ENCODE measurements at places on chromosomes 5 and 9.
A peak's percentile ranks its signal among the peaks of the same experiment; 100 is the strongest.

- no peak for DNase-seq
Observed at GRCh38 chr5:122694884-122695283, 80.0 kb upstream of the SNX2 start.

- DNase-seq = no peak
Observed at GRCh38 chr9:134327671-134328231, 1.5 kb downstream of the RXRA start.

- no peak for DNase-seq
Observed at GRCh38 chr9:7443541-7443940, 356.0 kb downstream of the DMAC1 start.

GRCh38 chr5:78404682-78405293, 44.4 kb downstream of the SCAMP1 start:
- no peak for DNase-seq

DNA sequence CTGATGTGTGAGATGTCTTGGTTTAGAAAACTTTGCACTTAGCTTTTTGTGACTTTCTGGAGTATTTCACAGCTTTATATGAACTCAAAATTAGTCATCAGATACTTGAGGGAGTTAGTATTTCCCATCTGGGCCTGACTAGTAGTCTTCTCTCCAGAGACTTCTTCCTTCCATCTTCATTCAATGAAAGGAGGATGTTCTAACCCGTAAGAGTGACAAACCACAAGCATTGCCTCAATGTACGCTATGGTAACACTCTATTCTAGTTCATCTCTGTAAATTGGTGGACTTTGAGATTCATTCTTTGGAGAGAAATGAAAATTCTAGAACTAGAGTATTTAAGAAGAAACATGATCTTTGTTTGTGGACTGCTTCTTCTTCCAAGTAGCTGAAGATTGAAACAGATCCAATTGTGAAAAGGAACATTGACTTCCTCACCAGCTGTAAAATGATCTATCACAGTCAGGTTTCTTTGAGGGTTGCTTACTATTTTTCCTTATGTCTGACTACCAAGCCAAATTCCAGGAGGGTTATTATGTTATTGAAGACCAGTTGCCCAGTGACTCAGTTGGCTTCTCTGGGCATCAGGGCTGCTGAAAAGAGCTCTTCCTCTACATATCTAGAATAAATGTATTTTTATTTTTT, 157.6 kb downstream of the SLC12A2 start:
- DNase-seq = no peak

- peak; percentile 60 for DNase-seq
Observed at GRCh38 chr5:134175921-134176510, 734 bp downstream of the SKP1 start.

DNA sequence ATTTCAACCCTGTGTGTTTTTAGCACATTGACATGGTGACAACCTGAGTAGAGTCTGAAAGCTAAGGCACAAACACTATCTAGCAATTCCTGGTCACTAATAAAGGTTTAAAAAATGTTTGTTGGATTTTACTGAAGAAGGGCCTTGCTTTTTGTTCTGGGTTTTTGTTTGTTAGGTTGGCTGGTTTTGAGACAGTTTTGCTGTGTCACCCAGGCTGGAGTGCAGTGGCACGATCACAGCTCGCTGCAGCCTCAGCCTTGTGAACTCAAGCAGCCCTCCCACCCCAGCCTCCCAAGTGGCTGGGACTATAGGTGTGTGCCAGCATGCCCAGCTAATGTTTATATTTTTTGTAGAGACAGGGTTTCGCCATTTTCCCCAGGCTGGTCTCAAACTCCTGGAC, 39.0 kb downstream of the PRKACG start:
- no peak for DNase-seq

- DNase-seq = no peak
Observed at GRCh38 chr5:140011297-140011802, 31.7 kb downstream of the NRG2 start.

- peak; percentile 14 for DNase-seq
Observed at GRCh38 chr9:82923092-82923911, 139.6 kb downstream of the RASEF start.

GRCh38 chr5:127492854-127493738, 24.3 kb upstream of the PRRC1 start:
- DNase-seq = peak; percentile 53

GRCh38 chr5:37873988-37874387, 34.1 kb upstream of the GDNF start:
- DNase-seq = no peak

GRCh38 chr5:132090107-132090506, 16.5 kb downstream of the CSF2 start:
- no peak for DNase-seq

GRCh38 chr9:123445116-123445515, 89.1 kb downstream of the CRB2 start:
- DNase-seq = no peak

GRCh38 chr5:5888284-5888683, 465.8 kb downstream of the ICE1 start:
- no peak for DNase-seq

- DNase-seq = no peak
Observed at GRCh38 chr9:86706391-86706790, 240.9 kb downstream of the GAS1 start.

DNA sequence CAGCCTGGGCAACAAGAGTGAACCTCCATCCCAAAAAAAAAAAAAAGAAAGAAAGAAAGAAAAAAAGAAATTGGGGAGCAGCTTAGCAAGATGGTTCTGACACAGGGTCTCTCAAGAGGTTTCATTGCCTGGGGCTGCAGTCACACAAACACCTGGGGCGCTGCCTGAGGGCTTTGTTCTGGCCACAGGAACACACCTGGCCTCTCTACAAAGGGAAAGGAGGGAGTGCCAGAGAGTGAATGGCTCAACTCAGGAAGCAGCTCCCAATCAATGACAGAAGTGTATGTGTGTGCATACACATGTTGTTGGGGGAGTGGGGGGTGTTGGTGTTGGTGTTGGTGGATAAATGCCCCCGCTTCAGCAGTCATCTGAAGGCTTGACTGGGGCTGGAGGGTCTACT, 32.4 kb upstream of the CTNNA1 start:
- no peak for DNase-seq

DNA sequence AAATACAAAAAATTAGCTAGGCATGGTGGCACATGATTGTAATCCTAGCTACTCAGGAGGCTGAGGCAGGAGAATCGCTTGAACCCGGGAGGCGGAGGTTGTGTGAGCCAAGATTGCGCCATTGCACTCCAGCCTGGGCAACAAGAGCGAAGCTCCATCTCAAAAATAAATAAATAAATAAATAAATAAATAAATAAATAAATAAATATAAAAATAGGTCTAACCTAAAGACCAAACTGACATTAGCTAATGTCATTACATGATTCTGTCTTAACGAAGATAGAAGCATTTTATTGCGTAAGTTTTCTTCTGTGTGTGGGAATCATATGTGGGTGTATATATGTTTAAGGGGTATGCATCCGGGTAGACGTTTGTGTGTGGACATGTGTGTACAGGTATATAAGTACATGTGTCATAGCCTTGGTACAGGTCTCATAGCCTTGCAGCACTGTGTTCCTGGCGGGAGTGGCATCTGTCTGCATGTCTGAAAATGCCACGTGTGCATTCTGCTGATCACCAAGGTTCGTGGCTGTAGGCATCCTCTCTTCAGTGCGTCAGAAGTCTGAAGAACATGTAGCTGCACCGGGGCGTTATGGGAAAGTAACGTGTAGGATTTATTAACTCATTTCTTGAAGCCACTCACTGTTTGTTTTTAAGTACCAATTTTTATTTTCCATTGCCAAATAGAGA, 298.1 kb downstream of the NR3C1 start:
- DNase-seq = no peak

DNA sequence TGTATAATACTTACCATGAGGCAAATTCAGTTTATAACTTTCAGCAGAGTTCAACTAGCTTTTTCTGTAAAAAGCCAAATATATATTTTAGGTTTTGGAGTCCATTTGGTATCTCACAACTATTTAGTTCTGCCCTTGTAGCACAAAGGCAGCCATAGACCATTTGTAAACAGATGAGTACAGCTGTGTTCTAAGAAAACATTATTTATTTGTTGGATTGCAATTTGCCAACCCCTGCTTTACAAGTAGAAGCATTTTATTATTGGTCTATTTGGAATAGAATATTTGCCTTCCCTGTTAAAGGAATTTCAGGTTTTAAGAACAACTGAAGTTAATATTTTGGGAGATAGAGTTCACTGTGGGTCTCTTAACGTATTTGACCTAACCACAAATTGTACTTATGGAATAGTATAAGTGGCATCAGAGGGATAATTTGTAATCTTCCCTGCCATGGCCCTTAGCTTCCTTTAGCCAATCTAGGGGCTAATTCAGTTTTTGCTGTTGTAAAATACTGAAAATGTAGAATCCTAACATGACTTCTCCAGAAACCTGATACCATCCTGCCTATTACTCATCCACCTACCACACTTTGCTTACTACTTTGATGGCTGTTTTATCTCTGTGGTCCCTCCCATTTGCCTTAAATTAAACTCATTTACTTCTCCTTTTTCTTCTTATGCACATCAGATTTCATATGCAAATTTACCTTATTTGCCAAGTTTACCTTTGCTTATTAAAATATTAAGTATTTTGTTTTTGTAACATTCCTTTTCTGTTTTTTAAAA, 109.2 kb downstream of the DMXL1 start:
- DNase-seq = no peak

DNA sequence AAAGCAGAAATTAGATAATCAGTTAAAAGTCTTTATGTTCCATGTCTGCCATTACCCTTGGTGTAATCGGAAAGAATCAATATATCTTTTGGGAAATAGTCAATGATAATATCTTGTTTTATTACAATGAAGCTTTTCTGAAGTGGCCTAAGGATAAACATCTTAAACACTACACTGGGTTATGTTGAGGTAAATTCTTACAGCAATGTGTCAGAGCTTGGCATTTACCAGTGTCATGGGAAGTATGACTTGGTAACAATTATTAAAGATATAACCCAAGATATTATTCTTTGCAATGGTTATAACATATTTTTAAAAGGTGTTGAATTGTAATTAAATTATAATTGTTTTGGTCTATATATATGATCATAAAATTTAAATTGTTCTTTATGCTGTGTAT, 84.7 kb downstream of the CFAP95 start:
- no peak for DNase-seq

DNA sequence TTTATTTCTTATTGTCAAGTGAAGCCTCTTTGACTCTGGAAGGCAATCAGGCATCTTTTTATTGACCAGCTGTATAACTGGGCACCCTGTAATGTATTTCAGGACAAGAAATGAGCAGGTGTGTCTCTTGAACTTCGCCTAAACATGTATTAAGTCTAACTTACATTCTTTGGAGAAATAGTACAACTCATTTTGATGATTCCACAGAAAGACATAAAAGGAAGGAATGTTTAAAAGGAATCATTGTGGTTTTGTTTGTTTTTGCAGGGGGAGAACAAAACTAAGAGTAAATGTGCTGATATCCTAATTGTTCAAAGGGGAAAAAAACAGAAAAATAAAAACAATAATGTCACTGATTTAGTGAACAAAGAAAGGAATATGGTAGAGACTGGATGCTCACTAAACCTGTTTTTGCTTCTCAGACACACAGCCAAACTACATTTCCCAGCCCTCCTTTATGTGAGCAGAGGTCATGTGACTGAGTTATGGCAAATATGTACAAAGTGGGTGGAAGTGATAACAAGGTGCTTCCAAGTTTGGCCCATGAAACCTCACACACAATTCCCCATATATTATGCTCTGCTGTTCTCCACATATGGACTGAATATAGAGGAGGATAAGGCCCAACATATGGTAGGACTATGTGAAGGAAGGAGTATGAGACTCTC, 150.6 kb upstream of the ACOT12 start:
- no peak for DNase-seq

DNA sequence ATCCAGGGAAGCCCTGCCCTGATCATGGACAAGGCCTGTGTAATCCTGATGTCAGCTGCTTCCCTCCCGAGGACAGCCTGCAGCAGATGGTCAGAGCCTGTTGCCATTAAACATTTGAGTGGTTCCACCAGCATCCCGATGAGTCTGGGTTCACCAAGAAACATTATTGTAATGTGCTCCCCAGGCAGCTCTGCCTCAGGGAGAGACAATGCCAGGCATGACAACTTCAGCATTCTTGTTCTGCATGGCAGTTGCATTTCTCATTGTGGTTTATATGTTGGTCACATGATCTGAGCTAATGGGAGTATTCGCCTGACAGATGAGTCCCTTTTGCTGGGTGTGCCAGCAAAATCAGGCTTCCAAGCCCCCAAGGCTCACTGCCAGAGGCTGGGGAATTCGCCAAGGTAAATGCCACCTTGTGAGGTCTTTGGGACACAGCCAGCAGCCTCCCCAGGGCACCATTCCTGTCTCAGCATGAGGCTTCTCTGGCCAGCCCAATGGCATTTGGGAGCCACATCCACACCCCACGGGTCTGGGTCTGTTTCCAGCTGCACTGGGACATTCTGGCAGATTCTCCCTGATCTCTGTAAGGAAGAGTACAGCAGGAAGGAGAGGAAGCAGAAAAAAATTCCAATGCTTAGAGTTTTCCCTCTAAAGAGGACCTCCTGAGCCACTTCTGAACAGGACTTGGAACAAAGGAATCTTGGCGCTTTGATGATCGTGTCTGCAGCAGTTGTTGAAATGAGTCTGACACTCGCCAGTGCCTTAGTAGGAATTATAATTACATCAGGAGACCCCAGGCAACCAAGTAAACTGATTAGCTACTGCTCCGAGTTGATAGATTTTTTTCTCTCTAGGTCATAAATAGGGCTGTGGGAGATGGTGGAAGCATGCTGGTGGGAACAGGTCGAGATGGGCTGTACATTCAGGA, 18.7 kb downstream of the KCNIP1 start:
- DNase-seq = no peak

DNA sequence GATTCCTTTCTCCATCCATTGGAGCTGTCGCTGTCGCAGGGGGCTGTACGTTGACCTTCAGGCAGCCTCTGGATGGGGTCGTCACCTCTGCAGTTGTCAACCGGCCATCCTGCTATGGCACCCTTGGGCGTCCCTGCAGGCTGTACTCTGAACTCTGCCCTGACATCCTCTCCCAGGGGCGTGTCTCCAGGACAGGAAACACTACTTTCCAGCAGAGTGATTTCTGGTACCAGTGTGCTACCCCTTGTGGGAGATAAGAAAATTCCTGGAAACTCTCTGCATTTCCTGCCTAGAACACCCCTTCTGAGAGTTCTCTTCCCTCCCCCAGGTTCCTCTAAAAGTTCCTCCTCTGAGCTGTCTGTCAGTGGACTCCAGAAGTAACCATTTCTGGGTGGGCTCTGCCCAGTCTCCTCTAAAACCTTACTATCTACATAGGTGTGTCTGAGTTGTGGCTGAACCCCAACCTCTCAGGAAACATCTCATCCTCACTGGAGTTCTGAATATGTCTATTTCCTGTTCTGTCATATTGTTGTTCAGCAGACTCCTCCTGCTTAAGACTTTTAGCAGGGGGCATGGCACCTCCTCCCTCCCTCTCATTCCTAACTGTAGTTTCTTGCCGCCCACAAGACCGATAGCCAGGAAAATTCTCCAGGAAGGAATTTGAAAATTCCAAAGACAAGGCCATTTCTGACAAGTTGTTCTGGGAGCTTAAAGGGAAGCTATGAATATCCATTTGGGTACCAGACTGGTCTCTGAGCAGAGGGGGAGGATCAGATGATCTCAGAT, 145.3 kb upstream of the RASEF start:
- DNase-seq = no peak

GRCh38 chr9:2157277-2158110, 142.3 kb downstream of the SMARCA2 start:
- DNase-seq = peak; percentile 49

- no peak for DNase-seq
Observed at GRCh38 chr5:173474881-173475287, 141.6 kb downstream of the BOD1 start.

All from OCI-LY7 (cell line).